Stimulated activated CD4-positive, alpha-beta T cell treated with anti-CD3 and anti-CD28 coated beads, TNF-alpha, amount 100 ng/mL, for 4 hours (primary cell): ENCODE measurements at places on chromosomes 11 and 22.

- no peak for DNase-seq
Measured at GRCh38 chr11:76600124-76600655, 70.4 kb downstream of the LRRC32 start.

- no peak for DNase-seq
Measured at GRCh38 chr11:34466802-34467488, 28.2 kb downstream of the CAT start.

DNA sequence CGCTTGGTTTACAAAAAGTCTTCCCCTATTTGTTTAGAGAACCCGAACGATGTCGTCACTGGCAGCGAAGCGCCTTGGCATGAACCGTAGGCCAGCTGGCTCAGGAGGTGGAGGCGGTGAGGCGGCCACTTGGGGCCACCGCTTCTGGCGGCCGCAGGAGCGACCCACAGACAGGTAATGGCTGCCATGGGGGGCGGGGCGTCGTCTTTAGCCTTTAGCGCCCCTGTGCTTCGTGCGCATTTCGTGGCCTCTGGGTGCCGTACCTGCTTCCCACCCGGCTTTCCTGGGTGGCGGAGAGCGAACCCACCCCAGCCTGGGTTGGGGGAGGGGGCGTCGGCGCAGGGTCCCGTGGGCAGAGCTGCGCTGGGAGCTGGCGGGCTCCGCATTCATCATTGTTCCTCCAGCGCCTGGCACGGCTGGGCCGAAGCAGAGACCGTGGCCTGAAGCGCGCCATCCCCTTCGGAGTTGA is 469 bp upstream of the OSBP2 start:
- peak; percentile 34 for DNase-seq

GRCh38 chr11:3135481-3136440 is 29.3 kb downstream of the OSBPL5 start:
- DNase-seq = no peak

GRCh38 chr11:11407065-11407762 is 54.2 kb upstream of the CSNK2A3 start:
- DNase-seq = no peak

DNA sequence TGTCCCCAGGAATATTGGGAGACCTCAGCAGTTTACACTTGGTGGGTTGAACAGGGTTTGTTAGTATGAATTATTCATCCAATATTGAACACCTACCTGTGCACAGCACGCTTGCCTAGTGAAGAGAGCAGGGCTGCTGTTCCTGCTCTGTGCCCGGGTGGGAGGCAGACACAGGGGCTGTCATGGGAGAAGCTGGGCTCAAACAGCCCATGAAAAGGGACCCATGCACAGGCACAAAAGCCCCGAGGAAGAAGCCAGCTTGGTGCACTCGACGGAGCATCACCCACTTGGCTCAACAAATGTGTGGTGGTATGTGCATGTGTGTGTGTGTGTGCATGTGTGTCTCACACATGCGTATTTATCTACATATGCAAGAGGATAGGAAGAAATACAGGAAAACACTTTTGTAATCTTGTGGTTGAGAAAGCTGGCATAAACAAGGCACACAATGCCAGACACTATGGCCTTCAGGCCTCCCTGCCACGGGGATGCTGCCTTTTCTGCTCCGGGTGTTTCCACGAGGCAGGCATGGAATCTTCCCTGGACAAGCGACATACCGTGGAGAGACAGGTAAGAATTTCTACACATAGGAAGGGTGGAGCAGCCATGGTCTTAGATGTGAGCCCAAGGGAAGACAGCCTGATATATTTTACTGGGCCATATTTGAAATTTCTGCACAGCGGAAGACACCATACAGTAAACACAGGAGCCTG is 5.0 kb upstream of the APOBEC3A start:
- no peak for DNase-seq

DNA sequence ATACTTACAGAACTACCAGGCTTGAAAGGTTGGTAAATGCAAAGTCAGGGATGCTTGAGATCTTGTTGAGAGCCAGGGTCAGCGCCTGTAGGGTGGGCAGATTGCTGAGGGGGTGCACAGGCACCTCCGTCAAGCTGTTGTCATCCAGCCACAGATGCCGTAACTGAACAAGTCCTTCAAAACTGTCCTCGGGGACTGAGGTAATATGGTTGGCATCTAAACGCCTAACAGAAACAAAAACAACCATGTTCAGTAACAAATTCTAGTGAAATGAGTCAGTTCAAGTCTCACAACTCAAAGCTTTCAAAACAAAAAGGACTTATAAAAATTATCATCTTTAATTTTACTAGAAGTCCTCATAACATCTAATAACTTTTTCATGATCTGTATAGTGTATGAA is 22.2 kb upstream of the CCDC34 start:
- no peak for DNase-seq

- no peak for DNase-seq
Measured at GRCh38 chr11:70040869-70041501, 37.1 kb upstream of the ANO1 start.

- DNase-seq = no peak
Measured at GRCh38 chr11:27882066-27882697, 181.9 kb upstream of the BDNF start.

- DNase-seq = no peak
Measured at GRCh38 chr11:61004761-61005181, 33.3 kb downstream of the CD6 start.

- DNase-seq = no peak
Measured at GRCh38 chr11:111566324-111566723, 25.8 kb downstream of the LAYN start.

GRCh38 chr22:32378707-32379272 is 21.1 kb downstream of the RFPL3 start:
- no peak for DNase-seq

DNA sequence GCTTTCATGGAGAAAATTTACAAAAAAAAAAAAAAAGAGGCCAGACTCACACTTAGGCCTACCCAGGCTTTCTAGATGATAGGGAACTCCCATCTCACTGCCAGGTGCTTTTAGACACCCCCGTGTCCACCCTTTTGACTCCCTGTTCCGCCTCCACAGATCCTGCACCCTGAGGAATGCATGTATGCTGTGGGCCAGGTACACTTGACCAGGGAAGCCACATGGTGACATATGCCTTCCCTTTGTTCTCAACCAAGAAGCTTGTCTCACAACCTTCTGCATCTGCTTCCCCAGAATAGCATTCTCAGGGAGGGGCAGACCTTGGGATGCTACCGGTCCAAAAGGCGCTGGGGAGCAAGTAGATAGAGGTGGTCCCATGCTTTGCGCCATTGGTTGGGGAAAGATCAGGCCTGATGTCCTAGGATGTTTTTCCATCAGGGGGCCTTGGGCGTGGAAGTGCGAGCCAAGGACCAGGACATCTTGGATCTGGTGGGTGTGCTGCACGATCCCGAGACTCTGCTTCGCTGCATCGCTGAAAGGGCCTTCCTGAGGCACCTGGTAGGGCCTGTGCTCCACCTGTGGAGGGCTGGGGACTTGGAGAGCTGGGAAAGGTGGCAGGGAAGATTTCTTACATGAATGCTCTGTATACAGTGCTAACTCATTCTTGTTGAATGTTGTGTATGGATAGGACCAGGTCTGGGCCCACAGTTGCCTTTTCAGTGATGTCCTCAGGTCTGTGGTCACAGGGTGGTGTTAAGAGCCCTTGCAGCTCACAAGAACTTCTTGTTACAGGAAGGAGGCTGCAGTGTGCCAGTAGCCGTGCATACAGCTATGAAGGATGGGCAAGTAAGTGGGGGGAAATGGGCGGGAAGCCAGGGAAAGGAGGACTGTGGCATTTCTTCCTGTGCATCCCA is 7.5 kb downstream of the HMBS start:
- DNase-seq = no peak

DNA sequence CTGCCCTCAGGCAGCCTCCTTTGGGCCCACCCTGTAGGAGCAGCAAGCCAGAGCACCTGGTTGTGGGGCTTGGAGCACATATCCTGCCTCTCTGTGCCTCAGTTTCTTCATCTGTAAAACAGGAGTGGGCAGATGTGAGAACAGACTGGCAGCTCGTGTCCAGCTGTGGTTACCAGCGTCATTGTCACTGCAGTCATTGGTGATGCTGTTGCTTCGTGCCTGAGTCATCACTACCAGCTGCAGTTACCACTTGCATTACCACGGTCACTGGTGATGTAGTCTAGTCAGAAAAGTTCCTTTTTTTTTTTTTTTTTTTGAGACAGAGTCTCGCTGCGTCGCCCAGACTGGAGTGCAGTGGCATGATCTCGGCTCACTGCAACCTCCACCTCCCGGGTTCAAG is 20.4 kb downstream of the RSPH14 start:
- no peak for DNase-seq

DNA sequence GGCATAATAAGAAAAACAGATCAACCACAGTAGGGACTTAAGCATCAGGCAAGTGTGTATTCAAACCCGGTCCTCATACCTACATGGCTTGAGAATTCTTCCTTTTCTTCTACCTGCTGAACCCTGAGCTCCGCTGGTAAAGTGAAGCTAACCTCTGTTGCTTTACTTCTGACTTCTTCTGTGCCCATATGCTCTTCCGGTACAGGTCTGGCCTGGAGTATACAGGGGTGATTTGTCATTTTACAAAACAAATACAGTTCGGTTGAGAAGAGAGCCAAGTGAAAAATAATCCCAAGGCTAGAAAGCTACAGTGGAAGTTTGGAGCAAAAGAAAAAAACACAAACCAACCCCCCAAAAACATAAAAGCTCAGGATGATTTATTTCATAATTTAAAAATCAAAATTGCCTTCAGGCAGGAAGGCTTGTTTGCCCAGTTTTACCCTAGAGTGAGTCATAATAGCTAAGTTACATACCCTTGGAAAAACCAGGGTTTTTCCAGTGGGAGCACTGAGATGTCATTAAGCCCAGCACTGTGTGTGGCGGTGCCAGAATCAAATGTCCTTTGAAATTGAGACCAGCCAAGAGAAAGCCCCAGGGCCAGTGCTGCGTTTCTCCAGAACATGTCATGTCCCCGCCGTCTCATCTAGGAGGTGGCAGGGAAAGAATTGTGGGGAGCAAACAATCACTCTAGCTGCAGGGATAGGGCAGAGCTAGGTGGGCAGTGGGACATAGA is 305.5 kb upstream of the ISX start:
- DNase-seq = no peak

- no peak for DNase-seq
Measured at GRCh38 chr11:70072861-70073755, 5.0 kb upstream of the ANO1 start.

GRCh38 chr22:50674606-50675552 is 2.3 kb downstream of the SHANK3 start:
- peak; percentile 14 for DNase-seq

- DNase-seq = peak; percentile 38
Measured at GRCh38 chr22:32528984-32529982, 54.7 kb downstream of the FBXO7 start.

DNA sequence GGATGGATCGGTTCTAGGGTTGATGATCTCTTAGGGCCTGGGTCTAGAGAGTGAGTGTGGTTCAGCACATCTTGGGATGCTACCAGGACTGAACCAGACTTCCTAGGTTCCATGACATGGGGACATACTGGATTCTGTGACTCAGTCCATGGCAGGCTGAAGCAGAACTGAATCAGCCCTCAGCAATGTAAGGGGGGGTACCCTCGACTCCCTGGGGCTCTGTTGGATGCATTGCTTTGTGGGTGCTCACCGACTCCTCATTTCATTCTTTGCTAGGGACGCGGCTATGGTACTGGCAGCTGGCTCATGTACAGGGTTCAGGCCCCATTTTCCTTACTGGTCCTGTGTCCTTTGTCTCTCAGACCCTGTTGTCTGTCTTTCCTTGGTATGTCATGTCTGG is 733 bp upstream of the GRAMD1B start:
- no peak for DNase-seq

DNA sequence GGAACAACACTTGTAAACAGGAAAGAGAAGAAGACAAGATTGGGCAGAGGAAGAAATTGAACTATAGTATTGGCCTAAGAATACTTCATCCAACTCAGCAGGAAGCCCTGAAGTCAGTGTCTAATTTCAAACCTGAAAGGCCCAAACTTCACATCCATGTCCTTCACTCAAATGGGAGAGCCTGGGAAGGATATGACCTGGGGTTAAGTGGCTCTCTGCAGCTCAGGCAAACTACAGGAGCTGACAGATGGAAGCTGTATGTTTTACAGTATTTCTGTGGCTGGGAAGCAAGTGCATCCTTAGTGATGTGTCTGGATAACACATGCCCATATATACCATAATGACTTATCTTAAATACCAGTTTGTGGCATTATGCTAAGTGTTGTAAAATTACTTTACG is 196.2 kb downstream of the SOX6 start:
- DNase-seq = no peak

DNA sequence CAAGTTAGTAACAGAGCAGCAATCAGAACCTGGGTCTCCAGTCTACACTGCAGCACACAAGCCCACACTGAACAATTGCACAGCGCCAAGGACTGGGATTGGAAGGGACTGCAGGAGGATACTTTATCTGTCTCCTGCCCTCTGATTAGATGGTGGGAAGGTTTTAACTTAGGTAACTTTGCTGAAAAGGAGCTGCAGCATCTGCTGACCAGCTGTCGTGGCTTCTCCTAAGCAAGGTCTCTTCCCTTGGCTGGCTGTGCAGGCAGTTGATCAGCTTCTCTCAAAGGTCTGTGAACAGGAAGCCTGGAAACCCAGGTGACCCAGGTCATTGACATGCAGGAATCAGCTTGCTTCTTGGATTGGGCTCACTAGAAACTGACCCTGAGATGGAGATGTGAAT is 82.4 kb downstream of the ISX start:
- DNase-seq = no peak

DNA sequence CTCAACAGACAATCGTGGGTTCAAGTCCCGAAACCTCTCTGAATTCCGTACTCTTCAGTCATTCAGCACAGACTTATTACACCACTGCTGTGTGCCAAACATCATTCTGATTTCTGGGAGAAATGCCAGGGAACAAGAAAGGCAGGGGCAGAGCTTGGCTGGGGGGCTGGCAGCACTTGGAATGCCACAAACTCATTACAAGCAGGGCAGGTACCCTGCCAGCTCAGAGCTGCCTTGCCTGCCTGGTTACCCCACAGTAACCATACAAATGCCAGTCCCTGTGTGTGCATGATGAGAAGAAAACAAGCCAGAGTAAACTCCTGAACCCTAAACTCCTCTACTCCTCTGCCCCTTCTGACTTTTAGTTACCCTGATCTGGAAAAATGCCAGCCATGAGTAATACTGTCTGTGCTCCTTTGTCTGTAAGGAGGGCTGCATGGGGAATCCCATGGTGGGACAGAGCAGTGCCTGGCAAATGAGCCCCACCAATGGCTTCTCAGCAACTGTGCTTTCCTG is 6.9 kb upstream of the RAD9A start:
- no peak for DNase-seq

DNA sequence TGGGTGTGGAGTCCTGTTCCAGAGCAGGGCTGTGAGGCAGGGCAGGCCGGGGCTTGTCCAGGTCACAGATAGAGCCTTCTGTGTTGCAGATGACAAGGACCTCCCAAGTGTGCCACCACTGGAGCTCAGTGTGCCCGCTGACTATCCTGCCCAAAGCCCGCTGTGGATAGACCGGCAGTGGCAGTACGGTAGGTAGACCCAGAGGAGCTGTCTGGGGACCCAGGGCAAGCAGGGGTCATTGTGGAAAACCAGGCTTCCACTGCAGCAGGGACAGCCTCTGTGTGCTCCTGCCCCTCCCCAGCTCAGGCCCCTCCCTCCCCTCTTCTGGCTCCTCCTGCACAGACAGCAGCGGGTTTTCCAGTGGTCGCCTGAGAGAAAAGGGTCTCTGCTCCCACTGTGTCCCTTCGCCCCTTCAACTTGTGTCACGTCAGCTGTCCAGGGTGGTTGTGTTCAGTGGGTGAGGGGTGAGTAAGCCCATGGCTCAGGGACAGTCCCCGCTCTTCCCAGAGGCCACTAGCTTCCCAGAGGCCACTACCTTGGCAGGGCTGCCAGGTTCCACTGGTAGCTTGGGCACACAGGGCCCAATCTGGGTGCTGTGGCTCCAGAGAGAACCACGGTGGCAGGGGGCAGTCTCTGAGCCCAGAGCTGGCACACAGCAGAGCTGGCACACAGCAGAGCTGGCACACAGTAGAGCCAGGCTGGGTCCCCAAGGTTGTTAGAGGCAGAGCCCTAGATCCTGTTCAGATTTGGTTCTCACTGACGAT is 78.4 kb downstream of the MED15 start:
- no peak for DNase-seq
